ENCODE measurements at places on chromosomes 1 and 21.

- no peak for DNase-seq
Measured at GRCh38 chr1:148166558-148167492, 14.7 kb upstream of the NBPF11 start.

- DNase-seq = no peak
Measured at GRCh38 chr1:55539652-55540512, 324.7 kb upstream of the USP24 start.

GRCh38 chr1:201697174-201697573, 131.8 kb upstream of the IPO9 start:
- no peak for DNase-seq

DNA sequence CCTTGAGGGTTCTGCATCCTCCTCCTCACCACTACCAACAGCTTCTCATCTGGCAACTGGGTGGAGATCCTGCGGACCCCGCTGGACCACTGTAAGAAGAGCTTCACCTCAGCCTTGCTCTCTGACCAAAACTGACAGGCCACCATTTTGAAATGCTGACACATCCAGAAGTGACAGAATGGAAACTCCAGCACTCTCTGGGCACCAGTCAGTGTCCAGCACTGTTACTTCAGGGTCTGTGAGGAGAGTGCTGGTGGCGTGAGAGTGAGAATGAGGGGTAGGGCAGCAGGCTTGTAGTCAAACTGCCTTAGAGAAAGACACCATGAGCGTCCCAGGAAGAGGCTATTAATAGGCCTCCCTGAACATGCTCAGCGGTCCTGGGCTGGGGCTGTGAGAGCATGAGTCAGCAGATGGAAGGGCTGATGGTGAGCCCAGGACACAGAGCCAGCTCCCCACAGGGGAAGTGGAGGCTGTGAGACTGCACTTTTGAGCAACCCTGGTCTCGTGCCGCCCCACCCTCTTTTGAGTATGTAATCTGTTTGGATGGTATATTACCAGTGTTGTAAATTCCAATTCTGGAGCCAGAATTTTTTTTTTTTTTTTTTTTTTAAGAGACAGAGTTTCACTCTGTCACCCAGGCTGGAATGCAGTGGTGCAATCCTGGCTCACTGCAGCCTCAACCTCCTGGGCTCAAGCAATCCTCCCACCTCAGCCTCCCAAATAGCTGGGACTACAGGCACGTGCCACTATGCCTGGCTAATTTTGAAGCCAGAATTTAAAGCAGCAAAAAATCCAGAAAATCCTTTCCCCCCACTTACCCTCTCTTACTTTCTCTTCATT, 34.4 kb upstream of the SLC30A1 start:
- DNase-seq = no peak

DNA sequence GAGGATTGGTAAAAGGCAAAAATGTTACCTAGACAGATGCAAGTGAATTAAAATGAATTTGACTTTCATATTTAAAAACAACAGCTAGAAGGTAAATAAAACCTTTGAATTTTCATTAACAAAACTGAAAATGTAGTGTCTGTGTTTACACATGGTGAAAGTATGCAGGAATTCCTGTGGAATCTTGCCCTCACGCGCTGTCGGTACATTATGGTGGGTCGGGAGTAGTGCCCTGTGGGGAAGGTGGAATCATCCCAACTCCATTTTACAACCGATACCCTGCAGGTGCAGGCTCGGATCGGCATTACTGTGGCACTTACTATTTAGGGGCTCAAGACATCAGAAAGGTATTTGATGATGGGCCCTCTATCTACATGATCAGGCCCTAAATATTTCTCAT, 197.2 kb upstream of the MAP1LC3C start:
- no peak for DNase-seq

GRCh38 chr1:154813300-154813816, 56.7 kb downstream of the KCNN3 start:
- no peak for DNase-seq

- no peak for DNase-seq
Measured at GRCh38 chr1:32494196-32494595, 29.3 kb downstream of the ZBTB8B start.

GRCh38 chr1:186681801-186682200, 1.6 kb upstream of the PTGS2 start:
- no peak for DNase-seq

- DNase-seq = no peak
Measured at GRCh38 chr1:106254748-106255147, 801.7 kb upstream of the PRMT6 start.

DNA sequence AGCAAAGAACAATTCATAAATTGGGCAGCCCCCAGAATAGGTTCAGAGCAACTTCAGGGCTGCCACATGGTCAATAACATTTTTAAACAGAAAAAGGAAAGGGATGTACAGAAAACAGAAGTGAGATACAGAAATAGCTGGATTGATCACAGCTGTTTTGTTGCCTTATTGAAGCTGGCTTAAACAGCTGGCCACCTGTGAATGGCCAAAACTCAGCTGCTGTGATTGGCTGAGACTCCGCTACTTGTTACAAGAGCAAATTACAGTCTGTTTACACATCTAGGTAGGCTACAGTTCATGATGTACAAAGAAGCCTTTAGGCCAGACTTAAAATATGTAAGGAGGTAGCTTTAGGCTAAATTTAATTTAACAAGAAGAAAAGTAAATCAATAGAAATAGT, 11.6 kb upstream of the IFNAR1 start:
- DNase-seq = no peak

DNA sequence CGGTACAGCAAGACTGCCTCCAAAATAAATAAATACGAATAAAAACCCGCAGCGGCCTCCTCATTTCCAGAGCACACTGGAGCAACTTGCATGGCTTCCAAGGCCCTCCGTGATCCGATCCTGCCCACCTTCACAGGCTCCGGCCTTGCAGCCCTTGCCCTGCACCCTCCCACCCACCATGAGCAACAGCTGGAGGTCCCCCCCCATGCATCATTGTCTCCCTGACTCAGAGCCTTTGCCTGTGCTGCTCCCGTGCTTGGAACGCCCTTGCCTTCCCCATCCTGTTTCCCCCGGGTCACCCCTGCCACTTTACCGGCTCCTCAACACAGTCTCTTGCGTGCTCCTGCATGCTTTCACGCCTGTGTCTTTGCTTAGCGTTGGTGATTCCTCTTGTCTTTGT, 71.0 kb upstream of the ANGPTL1 start:
- no peak for DNase-seq

Data from CD4-positive, alpha-beta T cell treated with Interleukin-12 subunit alpha and Interleukin-12 subunit beta, for 1 hour (primary cell).